ENCODE measurements at places on chromosomes 7 and 10.

DNA sequence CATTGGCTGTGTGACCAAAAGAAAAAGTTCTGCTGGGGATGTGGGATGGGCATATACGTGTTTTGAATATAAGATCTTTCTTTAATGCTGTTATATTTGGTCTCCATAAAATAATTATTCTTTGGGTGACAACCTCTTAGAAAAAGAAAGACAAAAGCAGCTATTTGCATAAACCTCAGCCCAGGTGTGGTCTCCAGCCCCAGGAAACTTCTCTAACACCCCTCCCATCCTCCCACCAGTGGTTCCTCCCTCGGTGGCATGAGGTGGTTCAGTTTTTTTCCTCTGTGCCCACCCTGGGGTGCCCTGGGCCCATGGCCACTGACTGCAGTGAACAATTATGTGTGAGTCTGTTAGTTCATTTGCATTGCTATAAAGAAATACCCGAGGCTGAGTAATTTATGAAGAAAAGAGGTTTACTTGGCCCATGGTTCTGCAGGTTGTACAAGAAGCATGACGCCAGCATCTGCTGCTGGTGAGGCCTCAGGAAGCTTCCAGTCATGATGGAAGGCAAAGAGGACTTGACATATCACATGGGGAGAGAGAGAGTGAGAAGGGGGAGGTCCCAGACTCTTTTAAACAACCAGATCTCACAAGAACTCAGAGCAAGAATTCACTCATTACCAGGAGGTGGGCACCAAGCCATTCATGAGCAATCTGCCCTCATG, 165.9 kb downstream of the CUX1 start:
- DNase-seq: no peak

GRCh38 chr10:132640326-132641125, 102.9 kb downstream of the INPP5A start:
- DNase-seq: no peak

DNA sequence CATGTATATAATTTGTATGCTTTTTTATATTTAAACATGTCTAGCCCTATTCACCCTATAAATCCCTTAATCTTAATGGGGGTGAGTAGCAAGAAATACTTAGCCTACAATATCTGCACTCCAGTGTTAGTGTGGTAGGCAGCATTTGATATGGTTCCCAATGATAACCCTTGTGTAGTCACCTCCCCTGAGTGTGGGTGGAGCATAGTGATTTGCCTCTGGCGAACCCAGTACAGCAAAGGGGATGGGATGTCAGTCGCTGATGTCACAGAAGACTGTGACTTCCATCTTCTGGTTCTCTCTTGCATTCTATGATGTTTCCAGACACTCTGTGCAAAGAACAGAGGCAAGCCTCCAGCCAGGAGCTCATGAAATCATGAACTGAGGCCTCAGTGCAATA, 211.2 kb downstream of the CRPPA start:
- no peak for DNase-seq

DNA sequence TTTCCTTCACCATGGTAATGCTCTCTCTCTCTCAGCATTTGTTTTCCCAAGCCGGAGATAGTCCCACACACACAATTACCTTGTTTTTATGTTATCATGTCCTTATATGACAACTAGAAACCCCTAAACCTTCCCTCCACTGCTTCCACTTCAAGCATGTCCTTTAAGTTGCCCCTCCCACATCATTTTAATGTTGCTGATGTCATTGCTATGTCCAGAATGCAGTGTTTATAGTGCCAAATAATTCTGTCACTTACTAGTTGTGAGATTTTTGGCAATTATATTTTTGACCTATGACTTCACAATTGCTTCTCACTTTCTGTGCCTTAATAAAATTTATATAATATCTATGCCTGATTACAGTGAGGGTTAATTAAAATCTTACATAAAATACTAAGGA, 645.9 kb downstream of the XPNPEP1 start:
- DNase-seq: no peak

- no peak for DNase-seq
Measured at GRCh38 chr7:84452618-84453017, 258.0 kb upstream of the SEMA3A start.

GRCh38 chr10:32955299-32955772, 2.7 kb downstream of the ITGB1 start:
- DNase-seq: no peak

Data from astrocyte of the spinal cord (primary cell).